ENCODE measurements at places on chromosomes 7 and 10.

GRCh38 chr10:3873728-3874461 lies 88.9 kb upstream of the KLF6 start:
- DNase-seq: no peak

GRCh38 chr7:1431226-1431625 lies 28.0 kb downstream of the MICALL2 start:
- DNase-seq: no peak

DNA sequence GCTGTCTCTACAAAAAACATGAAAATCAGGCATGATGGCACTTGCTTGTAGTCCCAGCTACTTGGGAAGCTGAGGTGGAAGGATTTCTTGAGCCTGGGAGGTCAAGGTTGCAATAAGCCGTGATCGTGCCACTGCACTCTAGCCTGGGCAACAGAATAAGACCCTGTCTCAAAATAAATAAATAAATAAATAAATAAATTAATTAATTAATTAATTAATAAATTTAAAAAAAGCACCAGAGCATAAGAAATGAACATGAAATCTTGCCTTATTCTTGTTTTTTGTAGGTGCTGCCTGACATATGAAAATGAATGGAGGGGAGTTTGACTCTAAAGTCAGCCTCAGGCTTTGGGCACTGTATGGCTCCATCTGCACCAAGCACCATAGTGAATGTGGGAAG lies 69.9 kb downstream of the GATA3 start:
- DNase-seq: no peak

DNA sequence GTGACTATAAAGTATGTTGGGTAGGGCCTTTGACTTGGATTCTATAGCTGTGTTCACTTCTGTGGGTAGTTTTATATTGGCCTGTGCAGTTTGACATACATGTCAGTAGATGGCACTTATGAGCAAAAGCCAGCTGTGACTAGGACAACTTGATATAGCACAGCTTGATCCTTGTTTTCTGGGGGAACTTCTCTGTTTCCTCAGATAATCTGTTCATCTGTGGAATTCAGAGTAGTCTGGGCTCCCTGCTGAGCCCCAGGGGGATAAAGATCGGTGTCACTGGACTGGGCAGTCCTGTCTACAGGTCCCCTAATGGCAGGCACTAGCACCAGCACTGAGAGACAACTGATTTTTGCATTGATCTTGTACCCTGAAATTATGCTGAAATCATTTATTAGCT lies 25.4 kb downstream of the CYP2C9 start:
- no peak for DNase-seq

- no peak for DNase-seq
Measured at GRCh38 chr7:105346593-105347322, 42.0 kb downstream of the SRPK2 start.

DNA sequence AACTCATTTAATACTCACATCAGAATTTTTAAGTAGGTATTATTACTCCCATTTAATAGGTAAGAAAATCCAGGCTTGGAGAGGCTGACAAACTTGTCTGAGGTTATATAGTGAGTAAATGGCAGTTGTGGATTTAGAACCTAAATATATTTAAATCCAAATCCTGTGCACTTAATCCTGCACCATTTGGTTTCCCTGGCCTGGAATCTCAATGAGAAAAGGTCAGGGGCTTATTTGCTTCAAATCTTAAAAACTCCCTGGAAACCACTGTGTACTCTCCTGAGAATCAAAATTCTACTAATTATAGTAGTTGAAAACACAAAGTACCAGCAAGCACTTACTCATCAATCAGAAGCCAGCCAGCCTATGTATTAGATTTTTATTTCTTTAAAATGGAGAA lies 97.7 kb downstream of the DNMBP start:
- DNase-seq: no peak

DNA sequence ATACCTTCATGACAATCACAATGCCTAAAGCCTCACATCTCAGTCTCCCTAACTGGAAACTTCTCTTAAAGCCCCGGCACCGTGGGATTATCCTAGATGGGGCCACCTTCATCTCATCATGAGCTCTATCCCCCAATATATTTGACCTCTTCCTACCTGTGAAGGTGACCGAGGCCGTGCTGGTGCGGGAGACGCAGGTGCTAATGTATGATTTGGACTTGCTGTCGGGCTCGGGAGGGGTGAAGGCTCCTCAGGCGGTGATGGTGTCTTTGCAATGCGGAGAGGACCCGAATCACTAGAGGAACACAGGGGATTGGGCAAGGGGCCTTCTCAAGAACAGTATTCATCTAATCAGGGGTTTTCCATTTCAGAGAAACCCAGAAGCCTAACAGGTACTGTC lies 168.4 kb downstream of the AMPH start:
- no peak for DNase-seq

DNA sequence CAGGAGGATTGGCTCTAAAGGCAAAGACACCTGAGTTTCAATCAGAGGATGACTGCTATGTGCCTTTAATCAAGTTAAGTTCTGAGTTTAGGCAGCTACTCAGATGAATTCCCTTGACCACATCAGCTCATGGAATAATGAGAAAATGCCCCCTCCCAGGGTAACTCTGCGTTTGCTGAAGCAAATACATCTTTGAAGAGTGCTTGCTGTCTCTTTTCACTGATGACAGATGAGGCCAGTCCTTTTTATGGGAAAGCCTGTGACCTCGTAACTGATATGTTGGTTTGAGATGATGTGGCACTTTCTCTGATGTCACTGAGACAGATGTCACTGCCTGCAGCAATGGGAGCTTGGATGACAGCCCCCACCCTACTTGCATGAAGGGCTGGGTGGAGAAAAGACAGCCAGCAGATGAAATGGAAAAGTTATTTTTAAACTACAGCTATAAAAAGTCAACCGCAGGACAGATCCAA lies 43.7 kb upstream of the DGKI start:
- DNase-seq: no peak

DNA sequence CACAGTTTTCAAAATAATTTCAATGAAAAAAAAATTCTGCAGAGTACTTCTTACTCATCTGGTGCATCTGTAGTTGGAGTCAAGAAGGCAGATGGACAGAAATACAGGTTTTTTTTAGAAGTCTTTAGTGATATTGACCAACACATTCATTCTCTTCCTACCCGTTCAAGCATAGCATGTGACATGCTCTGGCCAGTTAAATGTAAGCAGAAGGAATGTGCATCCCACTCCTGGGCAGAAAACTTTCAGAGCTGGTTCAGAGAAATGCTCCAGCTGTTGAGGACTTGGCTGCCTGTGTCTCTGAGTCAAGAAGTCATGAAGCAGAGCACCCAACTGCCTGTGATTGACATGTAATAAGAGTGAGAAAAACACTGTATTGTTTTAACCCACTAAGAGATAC lies 665.3 kb upstream of the IGFBP3 start:
- DNase-seq: no peak

DNA sequence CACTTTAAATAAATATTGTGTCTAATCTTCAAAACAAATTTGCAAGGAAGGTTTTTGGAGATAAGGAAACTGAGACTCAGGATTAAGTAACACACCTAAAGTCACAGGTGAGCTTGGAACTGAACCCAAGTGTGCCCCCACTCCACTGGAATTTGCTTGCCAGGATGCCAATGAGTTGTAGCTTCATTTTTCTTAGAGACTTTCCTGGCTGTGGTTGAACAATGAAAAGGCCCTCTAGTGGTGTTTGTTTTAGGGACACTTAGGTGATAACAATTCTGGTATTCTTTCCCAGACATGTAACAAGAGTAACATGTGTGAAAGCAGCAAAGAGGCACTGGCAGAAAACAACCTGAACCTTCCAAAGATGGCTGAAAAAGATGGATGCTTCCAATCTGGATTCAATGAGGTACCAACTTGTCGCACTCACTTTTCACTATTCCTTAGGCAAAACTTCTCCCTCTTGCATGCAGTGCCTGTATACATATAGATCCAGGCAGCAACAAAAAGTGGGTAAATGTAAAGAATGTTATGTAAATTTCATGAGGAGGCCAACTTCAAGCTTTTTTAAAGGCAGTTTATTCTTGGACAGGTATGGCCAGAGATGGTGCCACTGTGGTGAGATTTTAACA lies 1.5 kb downstream of the IL6 start:
- no peak for DNase-seq

DNA sequence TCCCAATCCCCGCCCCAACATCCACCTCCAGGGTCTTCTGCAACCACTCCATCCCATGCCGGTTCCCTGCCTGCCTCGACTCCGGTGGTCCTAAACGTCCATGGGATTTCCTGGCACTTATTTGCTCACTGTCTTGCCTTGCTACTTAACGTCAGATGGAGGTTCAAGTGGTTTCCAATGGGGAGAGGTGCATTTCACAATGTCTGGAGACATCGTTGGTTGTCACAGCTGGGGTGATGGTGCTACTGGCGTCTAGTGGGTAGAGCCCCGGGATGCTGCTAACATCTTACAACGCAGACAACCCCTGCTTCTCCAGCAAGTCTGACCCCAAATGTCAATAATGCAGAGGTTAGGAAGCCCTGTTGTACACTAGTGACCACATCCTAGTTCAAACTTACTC lies 82.9 kb upstream of the ANLN start:
- no peak for DNase-seq

- DNase-seq: no peak
Measured at GRCh38 chr7:95303013-95303905, 21.1 kb downstream of the PON1 start.

- DNase-seq: no peak
Measured at GRCh38 chr7:151186640-151187408, at the start of gene ASB10. ASB10 (minus strand) TSS chr7:151187250; CDS start chr7:151187130, 120 bp downstream.

GRCh38 chr10:101043363-101043707 lies 12.3 kb downstream of the SFXN3 start:
- no peak for DNase-seq
